ENCODE measurements at places on chromosomes 2 and 18.

DNA sequence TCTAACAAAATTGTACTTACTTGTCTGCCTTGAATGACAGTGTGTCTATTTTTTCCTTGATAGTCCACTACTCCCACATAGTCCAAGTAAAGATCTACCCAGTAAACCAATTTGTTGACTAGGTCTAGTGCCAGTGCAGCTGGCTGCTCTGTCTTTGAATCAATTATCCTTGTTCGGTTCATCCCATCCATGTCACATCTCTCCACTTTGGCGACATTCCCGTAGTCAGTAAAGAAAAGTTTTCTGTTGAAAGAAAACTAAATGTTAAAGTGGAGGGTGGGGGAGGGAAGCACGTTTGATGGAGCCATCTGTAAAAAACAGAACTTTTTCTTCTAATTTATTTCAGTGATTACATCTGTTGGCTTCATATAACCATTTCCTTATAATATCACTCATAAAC, 1068.8 kb downstream of the LRP1B start:
- DNase-seq, result no peak

GRCh38 chr18:51097021-51097822, 67.2 kb downstream of the SMAD4 start:
- no peak for DNase-seq

- no peak for DNase-seq
These were observed 220.8 kb downstream of the GULP1 start for GRCh38 chr2:188512456-188512855.

GRCh38 chr2:127622561-127623387, 23.2 kb upstream of the GPR17 start:
- no peak for DNase-seq

DNA sequence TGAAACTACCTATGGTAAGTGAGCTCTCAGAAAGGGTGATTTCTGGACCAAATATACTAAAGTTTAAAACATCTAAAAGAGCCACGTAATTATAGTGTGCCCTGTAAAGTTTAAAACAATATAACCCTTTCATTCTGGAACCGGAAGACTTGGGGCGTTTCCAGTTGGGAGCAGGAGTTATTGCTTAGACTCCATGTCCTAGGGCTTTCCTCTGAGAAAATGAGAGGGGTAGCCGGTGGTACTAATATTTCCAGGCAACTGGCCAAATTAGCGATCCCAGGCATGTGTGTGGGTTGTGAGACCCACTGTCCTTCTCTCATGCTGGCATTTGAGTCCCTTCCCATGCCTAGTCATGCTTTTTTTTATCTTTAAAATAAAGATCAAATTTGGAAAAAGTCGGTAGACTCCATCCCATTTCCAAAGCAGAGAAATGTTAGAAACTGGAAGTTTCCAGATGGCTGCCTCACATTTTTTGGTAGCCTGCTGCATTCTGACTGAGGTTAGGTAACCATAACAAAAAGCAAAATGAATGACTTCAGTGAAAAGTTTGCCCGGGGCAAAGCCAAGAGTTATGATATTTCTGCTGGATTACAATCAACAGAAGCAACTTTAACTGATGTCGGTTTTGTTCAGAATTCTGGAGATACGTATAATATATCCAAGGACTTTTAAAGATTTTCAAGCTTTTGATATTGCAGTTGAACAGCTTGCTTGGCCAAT, 227.4 kb downstream of the SS18 start:
- no peak for DNase-seq

DNA sequence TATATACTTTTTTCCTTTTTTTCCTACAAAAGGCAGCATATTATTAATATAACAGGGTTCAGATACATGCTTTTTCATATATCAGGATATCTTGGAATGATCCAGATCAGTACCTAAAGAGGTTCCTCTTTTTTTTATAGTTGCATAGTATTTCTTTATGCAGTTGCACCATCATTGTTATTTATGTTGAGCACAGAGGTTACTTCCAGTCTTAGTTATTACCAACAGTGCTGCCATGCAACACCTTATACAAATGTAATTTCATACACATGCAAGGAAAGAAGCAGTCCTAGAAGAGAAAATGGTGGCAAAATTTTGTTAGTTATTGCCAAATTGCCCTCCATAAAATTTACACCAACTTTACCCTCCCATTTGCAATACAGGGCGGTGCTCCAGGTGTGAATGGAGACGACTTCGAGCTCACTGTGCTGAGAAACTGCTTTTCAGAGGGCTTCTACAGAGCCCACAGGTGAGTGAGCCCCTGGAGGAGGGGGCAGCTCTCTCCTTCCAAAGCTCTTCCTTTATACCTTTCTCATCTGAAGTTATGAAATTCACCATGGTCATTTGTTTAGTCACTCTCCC, 30.0 kb upstream of the KCMF1 start:
- DNase-seq, result no peak

- no peak for DNase-seq
These were observed 3.8 kb downstream of the EMILIN1 start for GRCh38 chr2:27081984-27082772.

GRCh38 chr2:108409768-108410167, 32.0 kb downstream of the SULT1C4 start:
- DNase-seq, result no peak
